ENCODE measurements at places on chromosomes 2 and 18.
A peak's percentile ranks its signal among the peaks of the same experiment; 100 is the strongest.

DNA sequence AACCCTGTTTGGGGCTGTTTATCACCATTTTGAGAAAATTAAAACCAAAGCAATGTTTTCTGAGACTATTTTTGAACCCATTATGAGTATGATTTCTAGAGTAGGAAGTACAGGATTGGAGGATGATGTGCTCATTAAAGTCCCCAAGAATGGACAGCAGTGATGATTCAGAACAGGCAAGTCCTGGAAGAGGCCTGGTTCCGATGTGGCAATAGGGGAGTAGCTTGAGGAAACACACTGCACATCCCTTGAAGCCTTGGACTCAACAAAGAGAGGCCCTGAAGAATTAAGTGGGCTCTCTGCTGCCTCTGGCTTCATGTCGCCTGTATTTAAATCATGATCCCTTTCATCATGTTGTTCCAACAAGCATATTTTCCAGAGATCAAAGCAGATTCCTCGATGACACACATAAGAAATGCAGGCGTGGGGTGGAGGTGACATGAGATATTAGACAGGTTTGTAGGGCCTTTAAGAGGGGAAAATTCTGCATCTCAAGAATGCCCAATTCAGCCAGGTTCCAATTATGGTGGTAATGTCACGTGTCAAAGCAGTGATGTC lies 242.2 kb downstream of the FHOD3 start:
- no peaks in the 10 kb centered on the region for H3K27me3 ChIP-seq
- H3K27ac ChIP-seq = no peak overlapping the region
- no peaks in the 10 kb centered on the region for H3K36me3 ChIP-seq
- no peaks in the 10 kb centered on the region for H3K4me1 ChIP-seq
- DNase-seq = no peak
- H3K4me3 ChIP-seq = no peak overlapping the region

- H3K27me3 ChIP-seq = no peaks in the 10 kb centered on the region
- no peak overlapping the region for H3K27ac ChIP-seq
- no peak for DNase-seq
- H3K4me3 ChIP-seq = no peak overlapping the region
- peaks cover 40% of the 10 kb centered on the region for H3K36me3 ChIP-seq
Measured at GRCh38 chr2:238278626-238279323, 9.6 kb downstream of the PER2 start.

- no peaks in the 10 kb centered on the region for H3K27me3 ChIP-seq
- no peaks in the 10 kb centered on the region for H3K4me1 ChIP-seq
- no peak overlapping the region for H3K27ac ChIP-seq
- no peaks in the 10 kb centered on the region for H3K36me3 ChIP-seq
- no peak overlapping the region for H3K4me3 ChIP-seq
Measured at GRCh38 chr2:223049356-223049755, 2.6 kb upstream of the KCNE4 start.

GRCh38 chr2:163800951-163801381 lies 65.2 kb upstream of the FIGN start:
- H3K27me3 ChIP-seq = no peaks in the 10 kb centered on the region
- no peaks in the 10 kb centered on the region for H3K4me1 ChIP-seq
- H3K4me3 ChIP-seq = no peak overlapping the region
- DNase-seq = no peak
- no peaks in the 10 kb centered on the region for H3K36me3 ChIP-seq
- H3K27ac ChIP-seq = no peak overlapping the region

DNA sequence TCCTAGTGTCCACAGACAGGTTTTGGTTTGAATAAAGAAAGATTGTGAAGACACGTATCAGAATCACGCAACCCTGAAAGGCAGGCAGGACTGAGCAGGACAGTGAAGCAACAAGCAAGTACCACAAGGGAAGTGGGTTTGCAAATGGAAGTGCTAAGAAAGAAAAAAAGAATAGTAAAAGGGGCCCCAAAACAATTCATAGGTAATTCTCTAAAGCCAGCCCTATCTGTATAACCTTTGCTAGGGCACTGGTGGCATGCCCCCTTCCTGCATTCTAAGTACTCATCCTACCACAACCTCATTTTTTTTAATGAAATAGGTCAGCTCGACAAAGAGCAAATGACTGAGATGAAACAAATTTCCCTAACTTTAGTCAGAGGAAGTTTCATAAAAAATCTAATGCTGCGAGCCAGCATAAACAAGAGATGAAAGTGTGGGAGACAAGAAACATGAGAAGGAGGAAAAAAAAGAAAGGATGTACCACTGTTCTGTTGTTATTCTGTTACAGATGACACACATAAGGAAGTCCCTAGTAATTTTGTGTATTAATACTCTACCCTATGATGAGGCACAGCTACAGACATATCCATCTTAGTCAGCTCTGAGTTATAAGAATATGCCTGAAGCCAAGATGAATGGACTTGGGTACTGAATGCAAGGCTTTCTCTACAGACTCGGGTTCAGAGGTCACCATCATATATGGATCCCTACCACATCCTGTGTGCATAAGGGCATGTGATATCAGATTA lies 32.2 kb downstream of the IKZF2 start:
- H3K36me3 ChIP-seq = peaks cover 8% of the 10 kb centered on the region
- peaks cover 98% of the 10 kb centered on the region for H3K4me1 ChIP-seq
- no peaks in the 10 kb centered on the region for H3K27me3 ChIP-seq

GRCh38 chr2:7517088-7517487 lies 599.9 kb downstream of the RNF144A start:
- H3K27ac ChIP-seq = no peak overlapping the region
- no peak overlapping the region for H3K4me3 ChIP-seq
- DNase-seq = no peak
- no peaks in the 10 kb centered on the region for H3K36me3 ChIP-seq

DNA sequence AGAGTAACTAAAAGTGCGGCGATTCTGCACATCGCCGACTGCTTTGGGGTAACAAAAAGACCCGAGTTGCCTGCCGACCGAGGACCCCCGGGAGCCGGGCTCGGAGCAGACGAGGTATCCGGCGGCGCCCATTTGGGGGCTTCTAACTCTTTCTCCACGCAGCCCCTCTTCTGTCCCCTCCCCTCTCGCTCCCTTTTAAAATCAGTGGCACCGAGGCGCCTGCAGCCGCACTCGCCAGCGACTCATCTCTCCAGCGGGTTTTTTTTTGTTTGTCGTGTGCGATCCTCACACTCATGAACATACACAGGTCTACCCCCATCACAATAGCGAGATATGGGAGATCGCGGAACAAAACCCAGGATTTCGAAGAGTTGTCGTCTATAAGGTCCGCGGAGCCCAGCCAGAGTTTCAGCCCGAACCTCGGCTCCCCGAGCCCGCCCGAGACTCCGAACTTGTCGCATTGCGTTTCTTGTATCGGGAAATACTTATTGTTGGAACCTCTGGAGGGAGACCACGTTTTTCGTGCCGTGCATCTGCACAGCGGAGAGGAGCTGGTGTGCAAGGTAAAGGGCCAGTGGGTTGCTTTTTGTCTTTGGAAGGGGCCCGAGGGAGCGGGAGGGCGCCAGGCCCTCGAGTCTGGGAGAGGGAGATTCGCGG lies 1.4 kb downstream of the TRIB2 start:
- H3K36me3 ChIP-seq = peaks cover 19% of the 10 kb centered on the region
- peaks cover 67% of the 10 kb centered on the region for H3K4me1 ChIP-seq
- peak; percentile 55 for DNase-seq
- H3K27ac ChIP-seq = peak overlapping the region; percentile 77

- no peaks in the 10 kb centered on the region for H3K36me3 ChIP-seq
- H3K27ac ChIP-seq = no peak overlapping the region
- no peak overlapping the region for H3K4me3 ChIP-seq
- H3K4me1 ChIP-seq = no peaks in the 10 kb centered on the region
Measured at GRCh38 chr2:132668987-132669907, 758 bp downstream of the LYPD1 start.

DNA sequence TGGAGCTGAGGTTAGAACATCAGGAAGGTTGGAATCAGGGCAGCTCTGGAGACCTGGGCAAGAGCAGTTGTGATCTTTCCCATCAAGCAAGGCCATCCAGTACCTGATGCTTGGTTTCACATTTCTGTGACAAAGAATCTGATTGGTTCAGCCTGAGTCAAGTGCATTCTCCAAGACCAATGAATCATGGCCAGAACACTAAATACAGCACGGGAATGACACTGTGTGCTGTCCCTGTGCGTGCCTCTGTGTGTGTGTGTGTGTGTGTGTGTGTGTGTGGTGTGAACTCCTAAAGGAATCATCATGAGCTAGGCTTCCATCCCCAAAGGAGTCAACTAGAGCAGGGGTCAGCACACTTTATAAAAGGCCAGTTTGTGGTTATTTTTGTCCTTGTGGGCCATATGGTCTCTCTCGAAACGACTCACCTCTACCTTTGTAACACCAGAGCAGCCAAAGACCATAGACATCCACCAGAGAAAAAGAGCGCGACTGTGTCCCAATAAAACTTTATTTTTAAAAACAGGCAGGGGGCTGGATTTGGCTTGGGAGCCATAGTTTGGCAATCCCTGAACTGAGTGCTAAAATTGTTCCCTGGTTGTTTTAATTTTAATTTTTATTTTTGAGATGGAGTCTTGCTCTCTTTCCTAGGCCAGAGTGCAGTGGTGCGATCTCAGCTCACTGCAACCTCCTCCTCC lies 99.7 kb downstream of the INHBB start:
- H3K36me3 ChIP-seq = no peaks in the 10 kb centered on the region
- DNase-seq = no peak
- H3K27ac ChIP-seq = no peak overlapping the region

DNA sequence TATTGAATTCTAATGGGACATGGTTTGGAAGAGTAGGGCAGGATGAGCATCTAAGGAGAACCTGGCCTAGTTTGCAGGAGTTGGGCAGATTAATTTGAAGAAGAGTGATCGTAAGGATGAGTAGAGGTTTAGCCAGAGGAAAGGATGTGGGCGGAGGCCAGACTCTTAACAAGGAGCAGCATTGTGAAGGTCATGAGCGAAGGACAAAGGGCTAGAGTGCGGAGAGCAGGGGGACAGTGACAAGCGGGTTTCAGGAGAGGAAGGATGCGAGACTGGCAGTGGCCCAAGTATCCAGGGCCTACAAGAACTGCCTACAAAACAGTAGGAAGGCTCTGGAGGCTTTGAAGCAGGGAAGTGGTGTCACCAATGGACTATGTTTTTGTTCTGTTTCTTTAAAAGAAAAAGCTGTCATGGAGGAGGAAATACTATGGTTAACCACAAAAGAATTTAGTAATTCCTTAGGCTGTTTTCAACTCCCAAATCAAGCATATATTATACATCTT lies 20.1 kb downstream of the SLC66A3 start:
- peak overlapping the region; percentile 58 for H3K27ac ChIP-seq
- H3K27me3 ChIP-seq = no peaks in the 10 kb centered on the region
- peaks cover 22% of the 10 kb centered on the region for H3K4me1 ChIP-seq
- no peak overlapping the region for H3K4me3 ChIP-seq
- 0 out of 2 replicates have a peak, but pooled peaks cover 4% of the 10 kb centered on the region for H3K36me3 ChIP-seq
- DNase-seq = peak; percentile 30
